Ecto neural progenitor cell (in vitro differentiated cells): ENCODE measurements at places on chromosomes 7 and 10.

DNA sequence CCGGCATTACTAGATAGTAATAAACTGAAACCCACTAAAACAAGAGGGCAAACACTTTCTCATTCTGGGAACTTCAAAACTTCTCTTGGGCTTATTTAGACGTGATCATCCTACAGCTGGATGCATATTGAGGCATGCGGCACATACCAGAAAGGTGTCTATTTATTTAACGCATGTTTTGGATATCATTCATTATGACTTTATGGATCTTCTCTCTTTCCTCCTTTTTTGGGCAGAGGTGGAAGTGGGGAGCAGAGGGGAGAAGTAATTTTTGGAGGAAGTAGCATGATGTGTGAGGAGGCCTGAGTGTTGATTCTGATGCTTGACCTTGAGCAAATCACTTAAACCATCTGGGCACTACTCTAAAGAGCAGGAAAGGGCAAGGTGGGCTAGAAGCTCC lies 270.6 kb downstream of the TRIL start:
- DNase-seq: no peak

- no peak for DNase-seq
Observed at GRCh38 chr7:140610204-140611165, 30.1 kb downstream of the DENND2A start.

DNA sequence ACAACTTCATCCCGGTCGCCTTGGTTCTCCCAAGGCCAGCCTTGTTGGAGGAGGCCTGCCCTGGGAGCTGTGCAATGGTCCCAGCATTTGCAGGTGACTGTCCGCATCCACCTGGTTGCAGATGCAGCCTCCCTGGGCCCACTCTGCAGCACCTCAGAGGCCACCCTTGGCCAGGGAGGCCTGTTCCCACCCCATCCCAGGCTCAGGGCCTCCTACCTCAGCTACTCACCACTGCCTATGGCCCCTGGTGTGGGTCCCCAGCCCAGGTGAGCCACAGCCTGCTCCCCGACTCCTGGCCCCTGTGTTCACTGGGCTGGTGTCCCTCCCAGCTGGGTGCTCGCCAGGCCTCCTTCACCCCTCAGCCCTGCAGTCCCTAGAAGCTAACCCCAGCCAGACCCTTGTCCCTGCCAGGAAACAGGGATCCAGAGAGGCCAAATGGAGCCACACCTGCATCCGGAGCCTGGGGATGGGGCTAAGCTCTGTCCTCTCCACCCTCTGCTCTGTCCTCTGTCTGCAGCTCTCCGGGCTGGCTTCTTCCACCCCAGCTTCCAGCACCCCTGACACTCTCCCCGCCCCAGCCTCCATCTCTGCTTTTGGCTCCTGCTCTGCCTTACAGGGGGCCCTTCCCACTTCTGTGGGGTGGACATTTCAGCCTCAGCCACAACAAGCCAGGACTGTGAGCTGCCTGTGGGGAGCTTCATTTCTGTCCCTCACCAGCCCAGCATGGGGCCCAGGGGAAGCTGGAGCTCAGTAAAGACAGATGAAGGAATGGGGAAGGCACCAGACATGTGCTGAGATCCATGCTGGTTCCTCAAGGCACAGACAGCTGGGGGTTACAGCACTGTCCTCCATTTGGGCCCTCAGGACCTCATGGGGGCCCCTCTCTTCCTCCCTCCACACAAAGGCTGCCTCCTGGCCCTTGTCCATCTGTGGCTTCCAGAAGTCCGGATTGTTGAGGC lies 35.6 kb upstream of the ANTXRL start:
- peak; percentile 29 for DNase-seq

- DNase-seq: no peak
Observed at GRCh38 chr10:92011560-92012214, 88.1 kb downstream of the BTAF1 start.

GRCh38 chr10:29804025-29804852 lies 169.5 kb upstream of the SVIL start:
- no peak for DNase-seq

DNA sequence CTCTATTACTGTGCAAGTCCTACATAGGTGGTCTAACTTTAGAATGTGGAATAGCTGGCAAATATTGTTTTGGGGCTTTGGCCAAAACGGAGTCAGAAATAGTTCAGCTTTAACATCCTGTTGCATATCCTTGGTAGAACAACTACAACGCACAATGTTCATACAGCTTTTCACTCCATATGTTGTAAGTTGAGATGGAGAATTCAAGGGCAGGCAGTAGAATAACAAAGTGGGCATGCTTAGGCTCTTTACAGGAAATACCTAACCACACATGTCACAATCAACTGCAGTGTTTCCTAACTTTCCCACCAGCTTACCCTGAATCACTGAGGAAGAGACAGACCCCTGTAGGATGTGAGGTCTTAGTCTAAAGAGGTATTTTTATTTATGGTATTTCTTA lies 122.3 kb downstream of the PPP1R3A start:
- DNase-seq: no peak

DNA sequence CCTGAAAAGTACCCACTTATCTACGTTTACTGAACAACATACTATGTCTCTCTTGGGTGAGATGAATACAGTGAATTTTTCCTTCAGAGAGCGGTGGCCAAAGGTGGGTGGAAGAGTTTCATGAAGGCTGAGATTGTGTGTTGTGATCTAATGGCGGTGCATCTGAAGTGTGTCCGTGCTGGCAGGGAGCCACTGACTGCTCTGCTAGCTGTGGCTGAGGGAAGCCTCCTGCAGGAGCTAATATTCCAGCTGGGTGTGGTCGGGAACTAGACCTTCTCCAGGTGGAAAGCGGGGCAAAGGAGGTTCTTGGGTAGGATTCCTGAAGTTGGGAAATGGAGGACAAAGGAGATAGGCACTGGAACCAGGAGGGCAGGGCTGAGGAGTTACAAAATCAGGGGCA lies 69.2 kb upstream of the GRB10 start:
- DNase-seq: no peak

DNA sequence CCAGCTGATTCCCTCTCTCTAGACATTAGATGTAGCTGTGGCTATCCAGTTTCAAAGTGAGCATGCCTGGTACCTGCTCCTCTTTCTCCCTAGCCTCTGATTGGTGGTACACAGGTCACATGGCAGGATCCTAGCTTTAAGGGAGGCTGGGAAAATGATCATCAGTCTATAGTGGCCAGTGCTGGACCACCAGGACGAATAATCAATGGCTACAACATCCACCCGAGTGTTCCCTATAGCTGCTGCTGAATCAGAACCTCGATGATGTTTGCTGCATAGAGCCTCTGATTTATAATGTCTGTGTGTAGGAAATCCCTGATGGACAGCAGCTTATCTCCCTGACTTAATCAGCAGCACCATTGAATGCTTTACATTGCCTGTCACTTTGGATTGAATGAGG lies 28.9 kb upstream of the LMTK2 start:
- DNase-seq: no peak

GRCh38 chr10:115980470-115980869 lies 292.5 kb downstream of the GFRA1 start:
- no peak for DNase-seq

DNA sequence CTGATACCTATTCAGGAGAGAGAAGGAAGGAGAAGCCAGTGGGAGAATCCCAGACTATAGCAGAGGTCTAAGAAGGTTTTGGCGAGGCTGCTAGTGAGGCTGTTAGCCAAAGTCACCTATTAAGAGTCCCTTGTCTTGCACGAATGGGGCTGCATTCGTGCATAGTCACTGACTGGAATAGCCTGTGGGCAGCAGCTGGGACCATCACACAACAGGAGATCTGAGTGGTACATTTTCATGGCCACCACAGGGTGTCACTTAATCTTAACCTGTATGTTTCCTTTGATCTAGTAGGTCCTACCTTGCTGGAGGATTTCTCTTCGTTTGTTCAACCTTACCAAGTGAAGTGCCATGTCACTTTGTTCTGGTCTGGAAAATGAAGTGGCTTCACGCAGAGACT lies 319.9 kb downstream of the BMPER start:
- DNase-seq: no peak

DNA sequence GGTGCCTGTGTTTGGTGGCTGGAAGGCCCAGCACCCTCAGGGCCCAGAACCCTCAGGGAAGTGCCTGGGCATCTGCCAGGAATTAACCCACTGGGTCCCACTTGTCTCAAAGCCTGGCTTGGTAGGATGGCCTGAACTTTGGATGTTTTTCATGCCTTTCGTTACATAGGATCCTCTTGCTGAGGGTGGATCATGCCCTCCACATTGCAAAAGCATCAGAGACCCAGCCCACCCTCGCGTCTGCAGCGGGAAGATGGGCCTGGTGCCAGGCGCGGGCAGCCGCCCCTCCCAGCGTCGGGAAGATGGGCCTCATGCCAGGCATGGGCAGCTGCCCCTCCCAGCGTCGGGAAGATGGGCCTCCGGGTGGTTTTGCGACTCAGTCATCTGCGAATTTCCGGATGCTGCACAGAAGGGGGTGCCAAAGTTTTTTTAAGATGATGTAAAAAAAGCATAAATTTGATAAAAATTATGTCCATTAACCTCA lies 51.9 kb upstream of the PRKAR1B start:
- DNase-seq: no peak
